ENCODE measurements at places on chromosomes 5 and 9.

DNA sequence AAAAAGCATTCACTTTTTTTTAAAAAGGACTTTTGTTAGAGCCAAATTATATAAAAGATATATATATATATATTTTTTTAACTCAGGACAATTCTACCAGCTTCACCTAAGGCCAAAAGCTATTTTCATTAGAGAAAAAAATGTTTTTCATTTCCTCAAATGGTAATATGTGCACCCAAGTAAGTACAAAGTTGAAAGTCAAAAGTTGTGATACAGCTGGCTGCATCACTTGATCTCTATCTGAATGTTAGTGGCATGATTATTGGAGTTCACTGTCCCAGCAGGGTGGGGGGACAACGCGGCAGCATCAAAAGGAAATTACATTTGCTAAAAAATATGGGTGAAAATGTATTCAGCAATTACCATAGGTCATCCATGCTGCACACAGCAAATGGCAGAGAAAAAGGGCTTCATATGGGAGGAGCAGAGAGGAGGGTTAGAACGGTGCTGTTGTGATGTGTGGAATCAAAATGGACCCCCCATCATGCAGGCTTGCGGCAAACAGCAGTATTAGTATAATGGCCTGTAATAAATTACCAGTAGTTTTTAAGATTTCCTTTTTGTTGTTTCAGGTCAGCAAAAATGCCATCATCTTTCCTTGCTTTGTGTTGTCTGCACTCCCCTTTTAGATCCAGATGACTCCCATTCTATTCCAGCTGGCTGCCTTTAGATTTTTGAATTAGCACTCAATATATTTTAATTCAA is 253.7 kb downstream of the MAT2B start:
- DNase-seq, result no peak

DNA sequence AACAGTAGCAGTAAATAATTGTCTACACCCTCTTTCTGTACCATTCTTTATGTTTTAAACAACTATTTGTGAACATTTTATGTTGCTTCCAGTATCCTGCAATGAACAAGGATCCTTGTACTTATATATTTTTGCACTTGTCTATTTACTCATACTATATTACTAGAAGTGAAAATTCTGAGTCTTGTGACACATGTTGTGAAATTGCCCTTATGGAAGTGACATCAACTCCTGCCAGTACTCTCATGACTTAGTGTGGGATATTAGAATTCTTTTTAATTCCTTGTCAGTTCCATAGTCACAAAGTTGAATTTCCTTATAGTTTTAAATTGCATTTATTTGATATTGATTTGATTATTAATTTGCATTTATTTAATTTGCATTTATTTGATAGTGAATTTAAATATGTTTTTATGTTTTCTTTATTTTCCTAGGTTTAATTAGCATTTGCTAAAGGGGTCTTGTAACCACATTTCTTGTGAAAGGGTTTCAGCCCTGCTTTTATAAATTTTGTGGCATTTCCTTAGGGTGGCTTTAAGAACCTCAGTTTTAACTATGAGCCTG is 27.7 kb downstream of the PARP8 start:
- DNase-seq, result no peak

GRCh38 chr5:59116231-59116865 is 533.5 kb downstream of the RAB3C start:
- DNase-seq, result no peak

- no peak for DNase-seq
Observed at GRCh38 chr9:121240472-121241135, 27.4 kb upstream of the GSN start.

DNA sequence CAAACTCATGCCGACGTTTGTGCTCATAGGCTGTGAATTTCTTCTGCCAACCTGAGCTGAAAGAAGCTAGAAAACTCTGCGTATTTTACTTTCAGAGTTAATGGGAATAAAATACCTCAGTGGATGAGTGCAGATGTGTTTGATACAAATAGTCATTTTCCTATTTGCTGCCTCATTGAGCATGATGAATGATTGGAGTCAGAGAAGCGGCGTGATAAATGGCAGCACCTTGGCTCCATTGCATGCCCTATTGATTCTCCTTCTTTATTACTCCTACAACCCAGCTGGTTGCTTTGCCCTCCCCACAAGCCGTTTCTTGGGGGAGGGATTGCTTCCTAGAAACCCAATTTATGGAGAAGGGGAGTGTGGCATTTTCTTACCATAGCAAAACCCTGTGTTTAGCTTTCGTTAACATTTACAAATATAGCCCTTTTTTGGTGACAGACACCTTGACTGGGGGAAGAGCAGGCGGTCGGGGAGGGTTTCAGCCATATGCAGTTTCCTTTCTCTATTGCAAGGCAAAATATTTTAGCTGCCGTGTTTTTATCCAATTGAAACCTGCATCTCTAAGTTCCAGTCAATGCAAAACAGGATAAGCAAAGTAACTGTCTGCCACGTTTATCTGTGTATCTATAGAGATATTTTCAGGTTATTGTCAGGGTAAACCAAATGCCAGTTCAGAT is 93.1 kb upstream of the TBCA start:
- DNase-seq, result peak; percentile 40
